ENCODE measurements at places on chromosomes 1 and 21. TPM values are rescaled to one million over a fixed set of nuclear protein-coding genes. Genes with fewer than 3 reads are reported as not detected.
A peak's percentile ranks its signal among the peaks of the same experiment; 100 is the strongest.

DNA sequence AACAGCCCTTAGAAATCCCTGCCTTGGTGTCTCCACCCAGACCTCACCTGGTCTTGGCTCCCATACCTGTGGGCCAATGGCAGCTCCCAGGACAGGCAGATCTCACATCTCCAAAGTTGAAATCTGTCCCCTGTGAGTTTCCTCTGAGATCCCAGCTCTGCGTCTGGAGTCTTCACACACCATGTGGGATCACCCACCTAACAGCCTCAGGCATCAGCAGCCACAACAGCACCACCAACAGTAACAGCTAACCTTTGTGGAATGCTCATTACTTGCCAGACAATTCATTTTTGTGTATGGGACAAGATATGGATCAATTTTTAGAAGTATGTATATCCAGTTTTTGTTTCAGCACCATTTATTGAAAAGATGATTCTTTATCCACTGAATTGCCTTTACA, 523.2 kb downstream of the MATN1 start:
- no peak for DNase-seq

DNA sequence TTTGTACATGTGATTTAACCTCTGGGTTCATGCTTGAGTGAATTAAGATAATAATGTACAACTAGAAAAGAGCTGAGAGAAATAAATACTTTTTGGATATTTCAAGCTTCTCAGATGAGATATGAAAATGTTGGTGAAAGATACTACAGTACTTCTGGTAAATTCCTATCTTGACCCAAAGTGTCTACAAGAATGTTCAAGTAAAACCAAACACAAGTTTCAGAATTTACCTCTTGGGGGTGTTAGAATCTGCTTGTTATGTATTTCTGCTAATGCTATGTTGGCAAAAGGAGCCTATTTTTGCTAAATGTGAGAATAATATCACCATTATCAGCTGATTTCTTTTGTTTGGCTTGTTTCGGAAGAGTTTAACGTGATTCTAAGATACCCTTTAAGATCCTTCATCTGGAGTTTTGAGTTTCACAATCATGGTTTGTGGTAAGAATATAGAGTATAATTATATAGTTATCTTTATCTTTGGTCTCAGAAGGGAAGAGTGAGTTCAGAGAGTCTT, 388.5 kb downstream of the LMO4 start:
- DNase-seq, result no peak

DNA sequence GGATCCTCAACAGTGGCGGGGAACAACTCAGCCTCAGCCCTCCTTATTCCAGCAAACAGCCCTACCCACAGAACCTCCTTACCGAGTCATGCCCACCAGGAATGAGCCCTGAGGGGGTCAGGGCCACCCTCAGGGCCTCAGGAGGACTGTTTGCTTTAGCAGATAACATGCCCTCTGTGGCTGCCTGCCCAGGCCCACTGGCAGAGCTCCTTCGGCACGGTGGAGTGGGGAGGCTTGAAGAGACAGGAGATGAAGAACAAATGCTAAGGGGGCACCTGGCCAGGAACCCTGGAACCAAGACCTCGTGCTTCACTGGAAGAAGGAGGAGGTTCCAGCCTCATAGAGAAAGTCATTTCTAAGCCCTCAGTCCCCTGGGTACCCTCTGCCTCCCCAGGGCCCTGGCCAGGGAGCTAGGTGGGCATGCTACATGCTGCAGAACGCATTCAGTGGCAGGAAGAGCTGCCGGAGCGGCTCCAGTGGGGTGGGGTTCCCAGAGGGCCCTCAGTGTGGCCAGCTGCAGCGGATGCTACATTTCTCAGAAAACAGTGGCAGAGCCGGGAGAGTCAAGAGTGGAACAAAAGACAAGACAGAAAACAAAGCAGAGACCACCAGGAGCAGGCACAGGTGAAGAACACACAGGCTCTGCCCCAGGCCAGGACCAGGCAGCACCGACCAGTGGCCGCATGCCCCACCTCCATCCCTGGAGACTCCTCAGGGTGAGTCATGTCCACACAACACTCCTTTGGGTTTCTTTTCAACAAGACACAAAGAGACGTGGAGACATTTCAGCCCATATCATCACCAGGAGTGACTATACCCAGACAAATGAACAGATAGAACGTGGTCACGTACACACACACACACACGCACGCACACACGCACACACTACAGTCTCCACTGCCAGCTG, 39.8 kb downstream of the RIMS3 start:
- DNase-seq, result peak; percentile 28

DNA sequence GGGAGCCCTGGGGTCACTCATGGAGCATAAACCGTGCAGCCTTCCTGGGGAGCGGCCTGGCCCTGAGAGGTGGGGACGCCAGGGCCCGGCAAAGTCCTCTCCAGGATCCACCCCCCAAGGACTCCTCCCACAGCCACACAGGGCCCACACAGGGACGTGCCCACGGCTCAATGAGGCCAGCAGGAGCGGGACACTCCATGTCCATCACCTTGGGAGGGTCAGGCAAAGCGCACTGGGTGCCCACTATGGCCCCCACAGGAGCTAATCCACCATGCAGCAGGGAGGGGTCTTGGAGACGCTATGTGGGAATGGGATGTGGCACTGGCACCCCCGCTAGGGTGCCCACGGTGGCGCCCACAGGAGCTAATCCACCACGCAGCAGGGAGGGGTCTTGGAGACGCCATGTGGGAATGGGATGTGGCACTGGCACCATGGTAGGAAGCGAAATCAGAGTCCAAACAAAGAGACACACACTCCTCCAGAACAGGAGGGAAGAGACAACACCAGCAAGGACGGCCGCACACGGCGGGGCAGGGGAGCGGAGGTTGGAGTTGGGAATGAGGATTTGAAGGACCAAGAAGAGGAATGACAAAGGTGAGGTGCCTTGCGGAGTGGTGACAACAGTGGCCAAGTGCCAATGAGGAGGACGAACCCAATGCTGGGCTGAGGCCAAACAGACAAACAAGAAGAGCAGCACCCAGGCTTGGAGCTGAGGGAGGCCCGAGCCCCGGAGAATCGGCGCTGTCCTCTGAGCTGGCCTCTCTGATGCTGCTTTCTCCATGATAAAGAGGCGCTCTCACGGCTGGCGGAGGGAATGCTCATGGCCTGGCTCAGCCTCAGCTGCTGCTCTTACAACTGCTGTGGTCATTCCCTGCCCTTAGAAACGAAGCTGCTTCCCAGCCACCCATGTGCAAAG, 18.1 kb upstream of the SLC19A1 start:
- no peak for DNase-seq

DNA sequence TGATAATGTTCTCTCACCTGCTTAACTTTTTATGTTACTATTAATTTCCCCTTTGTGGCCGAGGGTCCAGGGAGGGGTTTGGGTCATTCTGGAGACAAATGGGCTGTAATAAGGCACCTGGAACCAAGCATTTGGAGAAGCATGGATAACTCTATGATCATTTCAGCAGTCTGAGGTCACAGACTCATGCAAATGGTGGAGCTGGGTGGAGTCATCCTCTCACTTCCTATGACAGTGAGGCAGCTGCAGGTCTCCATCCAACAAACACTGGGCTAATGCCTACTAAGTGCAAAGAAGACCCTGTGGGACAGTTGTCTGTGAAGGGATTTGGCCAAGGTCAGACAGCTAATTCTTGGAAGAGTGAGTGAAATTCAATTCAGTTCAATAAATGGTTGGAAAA, 28.8 kb upstream of the CAMTA1 start:
- DNase-seq, result no peak

- no peak for DNase-seq
Observed at GRCh38 chr1:86956221-86956620, 41.8 kb downstream of the HS2ST1 start.

DNA sequence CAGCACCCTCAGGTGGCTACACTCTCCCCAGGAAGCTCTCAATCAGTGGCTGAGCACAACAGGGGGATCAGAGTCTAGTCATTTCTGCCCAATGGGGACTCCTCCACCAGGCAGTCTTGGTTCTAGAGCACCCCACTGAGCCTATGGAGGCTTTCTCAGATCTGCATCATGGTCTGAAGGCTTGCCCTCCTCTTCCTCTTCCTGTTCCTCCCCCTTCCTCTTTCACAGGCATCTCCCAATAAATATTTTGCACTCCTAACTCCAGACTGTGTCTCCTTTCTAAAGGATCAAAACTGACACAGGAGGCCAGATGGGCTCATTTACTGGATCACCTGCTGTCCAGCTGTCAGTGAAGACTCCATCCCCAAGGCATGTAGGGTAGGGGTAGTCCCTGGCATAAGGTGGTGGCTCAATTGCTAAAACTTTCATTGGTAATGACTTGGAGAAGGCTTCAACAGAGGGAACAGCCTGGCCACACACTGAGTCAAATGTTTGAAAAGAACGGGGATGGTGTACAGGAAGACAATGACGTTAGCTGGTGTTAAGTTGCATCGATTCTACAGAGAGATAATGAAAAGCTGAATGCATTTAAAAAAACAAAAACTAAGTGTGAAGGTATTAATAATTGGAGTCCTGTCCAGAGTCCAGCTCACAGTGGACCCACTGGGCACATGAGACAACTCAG, 84.2 kb upstream of the SLC2A1 start:
- DNase-seq, result no peak

- no peak for DNase-seq
Observed at GRCh38 chr21:28604946-28605537, 387.6 kb downstream of the LTN1 start.

The MMEL1 gene
- total RNA-seq, result not detected

DNA sequence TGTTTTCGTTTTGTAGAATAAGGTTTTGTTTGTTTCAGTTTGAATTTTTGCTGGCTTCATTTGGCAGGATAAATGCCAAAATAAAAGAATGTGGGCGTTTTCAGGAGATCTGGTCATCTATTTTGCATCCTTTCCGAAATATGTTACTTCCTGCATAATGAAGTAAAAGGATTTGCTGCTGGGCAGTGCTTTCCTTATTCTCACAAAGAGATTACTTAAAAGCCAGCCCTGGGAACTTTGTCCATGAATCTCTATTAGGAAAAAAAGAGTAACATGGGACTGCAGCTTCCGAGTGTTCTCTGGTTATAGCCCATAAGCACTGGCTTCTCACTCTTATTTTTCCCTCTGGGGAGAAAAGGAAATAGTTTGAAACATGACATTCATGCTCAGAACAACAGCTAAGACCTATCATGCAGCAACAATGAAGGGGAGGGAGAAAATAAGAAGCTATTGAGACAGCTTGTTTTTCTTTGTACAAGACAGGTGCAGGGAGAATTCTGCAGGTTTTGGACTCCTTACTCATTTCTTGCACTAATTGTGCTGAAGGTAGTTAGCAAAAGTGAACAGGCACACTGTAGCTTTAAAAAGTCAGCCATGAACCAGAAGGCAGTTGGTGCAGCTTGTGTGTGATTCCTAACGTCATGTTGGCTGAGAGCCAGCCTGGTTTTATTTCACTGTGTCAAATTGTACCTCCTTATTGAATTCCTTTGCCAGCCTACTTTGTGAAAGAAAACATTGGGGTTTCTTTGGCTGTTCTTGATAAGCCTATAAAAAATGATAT, at the start of gene SAMD13:
Gene SAMD13 (plus strand): TSS at position 705 of the 781 bp plus-strand sequence. CDS start 1,527 bp downstream, outside the sequence.
- DNase-seq, result peak; percentile 75

The FAM167B gene
- total RNA-seq, result 2.1 TPM

DNA sequence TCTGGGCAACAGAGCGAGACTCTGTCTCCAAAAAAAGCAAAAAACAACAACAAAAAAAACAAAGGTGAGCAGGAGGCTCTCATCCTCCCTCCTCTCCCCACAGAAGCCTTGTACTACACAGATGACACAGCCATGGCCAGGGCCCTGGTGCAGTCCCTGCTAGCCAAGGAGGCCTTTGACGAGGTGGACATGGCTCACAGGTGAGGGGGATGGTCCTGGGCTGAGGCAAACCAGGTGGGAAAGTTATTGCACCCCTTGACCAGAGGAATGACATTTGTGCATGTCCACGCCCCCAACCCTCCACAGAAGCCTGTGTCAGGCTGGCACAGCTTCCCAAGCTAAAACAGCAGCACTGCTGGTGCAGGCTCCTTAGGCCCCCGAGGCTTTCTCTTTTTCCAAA, 2.4 kb downstream of the ADPRS start:
- no peak for DNase-seq

The SPRR2B gene
- not detected for total RNA-seq

DNA sequence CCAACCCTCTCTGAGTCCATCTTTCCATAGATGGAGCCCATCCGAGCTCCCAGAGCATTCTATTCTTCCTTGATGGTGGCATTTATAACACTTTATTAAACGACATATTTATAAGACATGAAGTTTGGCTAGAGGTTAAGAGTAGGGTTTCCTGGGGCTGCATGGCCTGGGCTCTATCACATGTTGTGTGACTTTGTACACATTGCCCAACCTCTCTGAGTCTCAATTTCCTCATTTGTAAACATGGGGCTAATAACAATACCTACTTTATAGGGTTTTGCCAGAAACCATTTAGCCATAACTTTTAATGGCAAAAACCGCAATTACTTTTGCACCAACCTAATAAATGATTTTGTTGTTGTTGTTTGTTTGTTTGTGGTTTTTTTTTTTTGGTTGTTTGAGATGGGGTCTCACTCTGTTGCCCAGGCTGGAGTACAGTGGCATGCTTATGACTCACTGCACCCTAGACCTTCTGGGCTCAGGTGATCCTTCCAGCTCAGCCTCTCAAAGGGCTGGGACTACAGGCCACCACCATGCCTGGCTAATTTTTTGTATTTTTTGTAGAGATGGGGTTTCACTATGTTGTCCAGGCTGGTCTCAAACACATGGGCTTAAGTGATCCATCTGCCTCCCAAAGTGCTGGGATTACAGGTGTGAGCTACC, 13.9 kb upstream of the ASAP3 start:
- DNase-seq, result no peak

- DNase-seq, result no peak
Observed at GRCh38 chr21:36082237-36082664, 12.4 kb downstream of the CBR1 start.

DNA sequence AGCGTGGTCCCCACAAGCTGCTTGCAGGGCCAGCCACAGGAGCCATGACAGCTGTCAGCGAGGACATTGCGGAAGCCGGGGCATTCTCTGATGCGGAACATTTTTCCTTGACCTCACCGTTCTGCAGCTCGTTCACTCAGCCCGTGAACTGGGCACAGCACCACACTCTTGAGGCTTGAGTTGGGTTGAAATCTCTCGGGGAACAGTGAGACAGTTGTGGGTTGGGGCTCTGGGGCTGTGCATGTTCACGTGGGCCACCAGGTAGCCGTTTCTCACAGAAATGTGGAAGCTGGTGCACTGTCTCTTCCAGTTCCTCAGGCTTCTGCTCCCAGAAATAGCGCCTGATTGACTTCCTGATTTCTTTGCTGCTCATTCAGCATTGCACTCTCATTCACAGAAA, 69.8 kb downstream of the SPSB1 start:
- DNase-seq, result no peak

The IFI44L gene
- total RNA-seq, result 17.7 TPM

DNA sequence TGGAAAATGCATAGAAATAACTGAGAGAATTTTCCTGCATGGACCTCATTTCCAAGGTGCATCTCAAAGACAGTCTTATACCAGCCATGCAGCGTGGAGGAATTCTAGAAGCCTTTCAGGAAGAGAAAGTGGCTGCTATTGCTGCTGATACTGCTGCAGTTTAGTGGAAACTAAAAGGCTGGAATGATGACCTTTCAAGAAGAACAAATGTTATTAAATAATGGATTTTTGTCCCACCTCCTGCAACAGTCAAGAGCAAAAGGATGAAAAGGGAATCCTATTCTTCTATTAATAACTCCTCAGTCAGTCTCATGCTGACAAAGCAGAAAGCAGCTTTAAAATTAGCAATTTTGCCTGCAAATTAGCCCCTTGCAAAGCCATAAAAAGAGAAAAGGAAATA, 68.2 kb upstream of the C1orf87 start:
- no peak for DNase-seq
